PC-9 (cell line): ENCODE measurements at places on chromosomes 7 and 10.

- DNase-seq: no peak
Observed at GRCh38 chr7:32462977-32463376, 27.2 kb downstream of the LSM5 start.

GRCh38 chr7:81482600-81483186, 287.2 kb downstream of the HGF start:
- DNase-seq: no peak

DNA sequence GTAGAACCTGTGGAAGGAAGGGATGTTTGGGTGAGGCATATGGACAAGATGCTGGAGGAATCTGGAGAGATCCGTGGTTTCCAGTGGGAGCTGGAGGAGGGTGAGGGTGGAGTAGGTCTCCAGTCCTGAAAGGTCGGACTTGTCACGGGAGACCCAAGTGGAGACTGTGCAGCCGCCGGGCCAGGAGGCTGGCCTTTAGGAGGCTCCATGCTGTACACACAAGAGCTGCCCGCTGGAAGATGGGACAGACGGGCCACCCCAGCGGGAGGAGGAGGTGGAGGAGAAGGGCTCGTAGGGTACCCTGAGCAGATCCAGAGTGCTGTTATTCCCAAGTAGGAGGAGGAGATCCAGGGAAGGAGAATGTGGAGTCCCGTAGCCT, 106.7 kb downstream of the NKX6-2 start:
- DNase-seq: no peak

DNA sequence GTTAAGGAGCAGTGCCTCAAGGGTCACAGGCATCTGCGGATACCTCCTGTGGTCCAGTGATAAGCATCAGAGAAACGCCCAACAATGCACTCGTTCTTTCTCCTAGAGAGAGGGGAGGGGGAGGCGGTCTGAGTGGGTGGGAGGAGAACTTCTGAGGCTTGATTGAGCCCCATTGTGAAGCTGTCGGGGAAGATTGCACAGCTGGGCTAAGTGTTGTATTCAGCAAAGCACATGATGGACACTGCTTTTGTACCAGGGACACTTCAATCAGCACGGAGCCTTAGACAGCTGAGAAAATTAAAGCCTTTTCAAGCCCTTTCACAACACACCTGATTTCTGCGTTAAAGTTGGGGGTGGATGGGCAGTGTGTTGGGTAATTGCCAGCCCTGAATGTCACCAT, 230.3 kb upstream of the GHITM start:
- no peak for DNase-seq

- no peak for DNase-seq
Observed at GRCh38 chr10:17141504-17142229, 12.1 kb upstream of the CUBN start.

- DNase-seq: peak; percentile 33
Observed at GRCh38 chr10:71795248-71795647, 21.9 kb upstream of the VSIR start.

- no peak for DNase-seq
Observed at GRCh38 chr7:130943336-130943901, 209.4 kb upstream of the KLF14 start.

DNA sequence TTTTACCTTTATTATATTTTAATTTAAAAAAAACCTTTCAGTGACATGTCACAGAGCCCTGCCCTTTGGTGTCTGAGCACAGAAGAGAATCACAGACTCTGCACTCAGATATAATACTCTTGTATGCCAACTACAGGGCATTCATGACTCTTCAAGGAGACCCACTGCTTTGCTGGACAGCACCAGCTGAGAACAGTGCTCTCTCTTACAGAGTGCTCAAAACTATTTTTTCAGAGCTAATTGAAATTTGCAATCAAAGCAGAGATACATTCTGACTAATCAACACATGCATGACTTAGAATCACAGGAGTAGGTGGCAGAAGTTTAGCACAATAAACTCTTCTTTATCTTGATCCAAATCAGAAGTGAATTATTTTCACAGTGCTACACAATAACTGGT, 99.1 kb downstream of the OSBPL3 start:
- no peak for DNase-seq

DNA sequence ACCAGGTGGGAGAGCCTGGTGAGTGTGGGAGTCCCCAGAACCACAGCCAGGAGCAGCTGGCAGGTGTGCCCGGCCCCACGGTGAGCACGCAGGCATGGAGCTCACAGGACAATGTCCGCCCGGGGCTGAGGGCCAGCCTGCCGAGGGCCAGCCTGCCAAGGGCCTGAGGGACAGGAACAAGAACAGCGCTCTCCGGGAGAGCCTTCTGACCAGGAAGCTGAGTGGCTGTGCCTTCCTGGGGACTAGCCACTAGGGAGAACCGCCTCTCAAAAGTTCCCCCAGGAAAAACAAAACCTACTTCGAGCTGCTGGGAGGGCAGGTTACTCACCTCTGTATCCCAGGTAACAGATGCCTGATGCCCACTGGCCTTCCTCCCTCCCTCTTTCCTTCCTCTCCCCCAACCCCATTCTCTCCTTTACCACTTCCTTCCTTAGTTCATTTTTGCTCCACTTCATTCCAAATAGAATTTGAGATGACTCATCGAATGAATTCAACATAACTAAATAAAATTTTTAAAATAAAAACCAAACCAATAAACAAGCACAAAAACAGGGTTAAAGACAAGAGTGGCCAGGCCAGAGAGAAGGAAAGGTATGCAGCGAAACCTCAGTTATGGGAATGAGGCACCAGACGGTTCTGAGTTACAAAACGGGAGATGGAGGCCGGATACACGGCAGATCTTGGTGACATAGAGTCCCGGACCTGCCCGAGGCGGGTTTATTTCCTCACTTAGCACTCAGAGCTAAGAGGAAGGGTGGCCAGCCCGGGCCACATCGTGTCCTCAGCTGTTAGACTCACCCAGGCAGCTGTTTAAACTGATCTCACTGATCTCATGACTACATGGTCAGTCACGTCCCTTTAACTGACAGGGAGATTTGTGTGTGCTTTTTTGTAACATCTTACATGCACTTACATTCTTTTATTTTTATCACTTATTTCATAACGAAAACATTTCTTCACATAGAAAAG, 128.5 kb downstream of the TNS3 start:
- peak; percentile 83 for DNase-seq

- DNase-seq: no peak
Observed at GRCh38 chr7:38291117-38291647, 17.7 kb upstream of the TARP start.

- DNase-seq: no peak
Observed at GRCh38 chr10:29877793-29878491, 181.4 kb downstream of the JCAD start.

- no peak for DNase-seq
Observed at GRCh38 chr7:132078891-132079735, 497.2 kb downstream of the PLXNA4 start.

GRCh38 chr7:151424799-151425198, 15.0 kb upstream of the WDR86 start:
- DNase-seq: no peak

- no peak for DNase-seq
Observed at GRCh38 chr7:156611014-156612010, 29.3 kb upstream of the RNF32 start.

DNA sequence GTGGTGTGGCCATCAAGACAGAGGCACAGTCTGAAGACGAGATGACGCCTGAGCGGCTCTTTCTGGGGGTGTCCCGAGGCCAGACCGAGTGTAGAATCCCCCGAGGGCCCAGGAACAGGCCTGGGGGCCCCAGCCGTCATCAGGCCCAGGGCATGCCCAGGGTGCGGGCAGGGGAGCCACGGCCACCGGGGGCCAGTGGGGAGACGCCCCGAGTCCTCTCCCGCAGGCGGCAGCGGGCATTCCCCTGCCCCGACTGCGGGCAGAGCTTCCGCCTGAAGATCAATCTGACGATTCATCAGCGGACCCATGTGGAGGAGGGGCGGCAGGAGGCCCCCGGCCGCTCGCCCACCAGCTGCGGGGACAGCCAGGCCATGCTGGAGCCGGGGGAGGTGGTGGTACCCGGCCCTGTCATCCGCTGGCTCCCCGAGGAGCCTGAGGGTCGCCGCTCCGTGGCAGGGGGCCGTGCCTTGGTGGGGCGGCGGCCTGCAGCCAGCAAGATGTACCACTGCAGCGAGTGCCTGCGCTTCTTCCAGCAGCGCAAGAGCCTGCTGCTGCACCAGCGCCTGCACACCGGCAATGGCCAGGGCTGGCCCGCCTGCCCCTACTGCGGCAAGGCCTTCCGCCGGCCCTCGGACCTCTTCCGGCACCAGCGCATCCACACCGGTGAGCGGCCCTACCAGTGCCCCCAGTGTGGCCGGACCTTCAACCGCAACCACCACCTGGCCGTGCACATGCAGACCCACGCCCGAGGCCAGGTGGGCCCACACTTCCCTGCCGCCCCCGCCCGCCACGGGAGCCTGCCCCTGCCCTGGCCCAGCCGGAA, 19.7 kb downstream of the ZNF783 start:
- no peak for DNase-seq

- DNase-seq: no peak
Observed at GRCh38 chr7:100680576-100681271, 7.2 kb downstream of the GNB2 start.

- DNase-seq: peak; percentile 88
Observed at GRCh38 chr10:77586719-77587415, 50.7 kb downstream of the KCNMA1 start.

DNA sequence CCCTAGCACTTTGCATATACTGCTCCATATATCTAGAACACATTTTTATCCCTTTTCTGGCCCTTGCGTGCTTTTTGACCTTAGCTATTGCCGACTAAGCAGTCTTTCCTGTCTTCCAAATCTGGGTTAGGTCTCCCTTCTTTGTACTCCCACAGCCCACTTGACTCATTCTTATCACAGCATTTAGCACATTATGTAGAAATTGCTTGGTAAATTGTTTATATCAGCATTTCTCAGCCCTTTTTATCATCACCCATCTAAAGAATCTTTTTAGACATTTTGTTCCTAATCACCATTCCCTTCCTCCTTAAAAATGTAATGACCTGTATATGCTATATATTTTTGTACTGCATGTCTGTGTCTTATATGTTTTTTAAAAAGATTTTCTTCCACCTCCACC, 101.7 kb downstream of the SDHAF3 start:
- no peak for DNase-seq

- DNase-seq: no peak
Observed at GRCh38 chr7:38280707-38281106, 7.3 kb upstream of the TARP start.

GRCh38 chr10:133100706-133101415, 13.1 kb downstream of the ADGRA1 start:
- DNase-seq: no peak

DNA sequence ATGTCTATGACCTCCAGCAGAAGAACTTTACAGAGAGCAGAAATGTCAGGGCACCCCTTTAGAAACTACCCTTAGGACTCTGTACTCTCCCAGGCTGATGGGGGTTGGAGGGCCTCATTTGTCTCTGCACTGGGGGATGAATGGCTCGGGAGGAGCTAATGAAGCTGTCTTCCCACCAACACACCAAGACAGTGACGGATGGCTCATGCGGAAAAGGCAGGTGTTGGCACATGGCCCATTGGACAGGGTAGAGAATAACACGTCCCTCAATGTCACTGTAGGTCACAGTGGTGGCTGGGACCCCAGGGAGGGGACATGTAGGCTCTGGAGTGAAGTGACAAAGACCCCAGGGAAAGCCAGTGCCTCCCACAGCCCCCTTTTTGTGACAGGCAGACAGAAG, 64.0 kb upstream of the PCBD1 start:
- no peak for DNase-seq

GRCh38 chr10:66353422-66353821, 572.4 kb upstream of the LRRTM3 start:
- no peak for DNase-seq

- peak; percentile 61 for DNase-seq
Observed at GRCh38 chr10:113947184-113948041, 93.0 kb downstream of the NHLRC2 start.

DNA sequence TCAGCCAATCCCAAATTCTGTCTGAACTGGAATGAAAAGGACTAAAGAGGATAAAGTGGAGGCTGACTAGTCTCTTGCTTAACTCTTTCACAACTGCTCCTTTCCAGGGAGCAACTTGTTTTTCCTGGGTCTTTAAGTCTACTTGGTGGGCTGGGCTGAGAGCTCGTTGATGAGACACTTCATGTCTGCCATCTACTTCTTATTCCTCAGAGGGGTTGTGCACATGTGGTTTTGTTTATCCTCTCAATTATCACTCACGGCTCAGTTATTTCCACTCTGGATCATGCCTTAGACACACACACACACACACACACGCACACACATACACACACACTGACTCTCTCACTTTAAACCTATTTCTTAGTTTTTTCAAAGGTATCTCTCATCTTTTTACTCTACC, 298.6 kb upstream of the MTPN start:
- no peak for DNase-seq

GRCh38 chr7:94250124-94250523, 144.6 kb upstream of the COL1A2 start:
- DNase-seq: no peak

DNA sequence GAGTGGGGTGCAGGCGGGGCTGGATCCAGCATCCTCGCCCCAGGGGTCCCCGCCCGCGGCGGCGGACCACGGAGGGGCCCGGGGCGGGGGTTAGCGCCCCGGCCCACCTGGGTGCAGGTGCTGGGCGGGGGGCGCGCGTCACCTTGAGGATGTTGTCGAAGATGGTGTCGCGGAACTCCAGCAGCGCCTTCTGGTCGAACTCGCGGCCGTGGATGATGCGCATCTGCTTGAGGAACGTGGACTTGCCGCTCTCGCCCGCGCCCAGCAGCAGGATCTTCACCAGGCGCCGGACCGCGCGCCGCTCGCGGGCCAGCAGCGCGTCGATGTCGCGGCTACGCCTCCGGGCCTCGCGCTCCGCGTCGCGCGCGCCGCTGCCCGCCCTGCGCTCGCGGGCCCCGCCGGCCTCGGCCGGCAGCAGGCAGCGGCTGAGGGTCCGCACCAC, 376 bp downstream of the GNA12 start:
- DNase-seq: no peak

DNA sequence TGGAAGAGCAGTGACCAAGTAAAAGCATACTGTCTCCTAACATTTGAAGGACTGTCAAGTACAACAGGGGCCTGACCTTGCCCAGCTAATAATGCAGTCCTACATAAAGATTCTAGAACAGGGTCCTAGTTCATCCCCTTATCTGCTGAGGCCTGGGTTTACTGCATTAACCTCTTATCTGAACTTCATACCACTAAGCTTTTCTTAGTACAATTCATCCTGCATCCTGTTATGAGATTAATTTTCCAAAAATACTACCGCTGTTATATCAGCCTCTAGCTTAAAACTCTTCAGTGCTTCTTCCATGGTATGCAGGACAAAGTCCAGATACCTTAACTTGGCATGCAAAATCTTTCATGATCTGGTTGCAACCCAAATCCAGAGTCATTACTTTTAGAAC, 72.5 kb downstream of the CHRM2 start:
- no peak for DNase-seq

GRCh38 chr7:142533920-142534319, 215.4 kb upstream of the PRSS1 start:
- no peak for DNase-seq

DNA sequence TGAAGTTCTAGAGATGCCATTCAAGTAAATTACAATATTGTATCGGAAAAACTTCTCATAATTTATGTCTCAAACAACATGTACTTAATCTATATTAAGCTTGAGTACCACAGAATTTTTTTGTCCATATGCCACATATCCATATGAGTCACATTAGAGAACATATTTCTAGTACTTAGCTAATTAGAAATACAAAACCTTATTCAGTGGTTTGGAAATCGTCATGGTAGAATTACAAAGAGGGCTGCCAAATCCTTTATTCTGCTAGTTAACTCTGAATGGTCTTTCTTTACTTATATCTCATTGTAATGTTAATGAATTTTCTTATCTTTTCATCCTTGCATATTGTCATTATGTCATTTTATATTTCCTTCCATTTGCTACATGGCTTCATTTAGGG, 9.0 kb upstream of the VIM start:
- DNase-seq: no peak

GRCh38 chr10:69614130-69614529, 15.9 kb upstream of the FAM241B start:
- DNase-seq: no peak
